ENCODE measurements at places on chromosomes 16 and 17. TPM values are rescaled to one million over a fixed set of nuclear protein-coding genes. Genes with fewer than 3 reads are reported as not detected.

DNA sequence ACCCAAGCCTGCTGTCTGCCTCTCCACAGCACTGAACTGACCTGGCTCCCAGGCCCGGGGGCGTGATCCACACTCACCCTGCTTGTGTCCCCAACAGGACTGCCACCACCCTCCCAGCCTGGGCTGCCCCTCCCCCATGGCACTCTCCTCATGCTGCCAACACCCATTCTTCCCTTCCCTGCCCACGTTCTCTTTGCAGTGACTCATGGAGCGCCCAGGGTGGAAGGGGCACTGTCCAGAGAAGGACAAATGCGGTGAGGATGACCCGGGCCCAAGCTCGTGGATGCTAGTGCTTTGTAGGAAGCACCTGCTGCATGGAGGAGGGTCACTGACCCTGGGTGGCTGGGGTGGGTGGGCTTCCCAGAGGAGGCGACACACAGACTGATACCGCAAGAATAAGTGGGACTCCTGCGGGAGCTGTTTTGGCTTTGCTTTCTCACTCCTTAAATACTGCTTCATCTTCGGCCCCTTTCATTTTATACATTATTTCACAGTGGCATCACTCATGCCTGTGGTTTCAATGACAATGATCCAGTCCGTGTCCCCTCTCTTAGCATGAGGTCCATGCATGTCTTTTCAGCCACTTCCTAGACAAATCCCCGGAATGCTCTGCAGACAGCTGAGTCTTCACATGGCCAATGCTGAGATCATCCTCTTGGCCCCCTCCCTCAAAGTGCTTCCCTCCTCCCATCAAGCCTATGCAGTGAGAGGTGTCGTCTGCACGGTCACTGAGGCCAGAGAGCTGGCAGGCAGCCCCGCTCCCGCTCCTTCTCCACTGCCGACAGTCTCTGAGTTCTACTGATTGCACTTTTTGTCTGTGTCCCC lies 17.6 kb downstream of the CDK5R1 start:
- H3K36me3 ChIP-seq, result no peaks in the 10 kb centered on the region
- H3K4me3 ChIP-seq, result no peak overlapping the region
- no peaks in the 10 kb centered on the region for H3K4me1 ChIP-seq
- no peak overlapping the region for H3K27ac ChIP-seq

GRCh38 chr17:73711916-73712315 lies 67.7 kb upstream of the SDK2 start:
- peaks cover 54% of the 10 kb centered on the region for H3K27me3 ChIP-seq
- DNase-seq, result no peak
- H3K27ac ChIP-seq, result no peak overlapping the region
- no peak overlapping the region for H3K4me3 ChIP-seq
- H3K36me3 ChIP-seq, result no peaks in the 10 kb centered on the region

DNA sequence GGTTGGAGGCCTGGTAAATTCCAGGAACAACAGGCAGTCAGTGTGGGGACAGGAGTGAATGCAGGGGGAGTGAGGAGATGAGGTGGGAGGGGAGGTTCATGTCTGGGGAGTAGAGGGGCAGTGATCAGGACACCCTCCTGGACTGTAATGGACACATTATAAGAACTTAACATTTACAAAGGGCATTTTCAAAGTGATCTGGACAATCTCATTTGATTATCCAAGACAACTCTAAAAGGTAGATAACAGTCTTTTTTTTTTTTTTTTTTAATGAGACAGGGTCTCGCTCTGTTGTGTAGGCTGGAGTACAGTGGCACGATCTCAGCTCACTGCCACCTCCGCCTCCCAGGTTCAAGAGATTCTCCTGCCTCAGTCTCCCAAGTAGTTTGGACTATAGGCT lies 5.7 kb downstream of the SDK2 start:
- DNase-seq, result no peak
- H3K4me1 ChIP-seq, result no peaks in the 10 kb centered on the region
- peaks cover 32% of the 10 kb centered on the region for H3K27me3 ChIP-seq
- no peak overlapping the region for H3K4me3 ChIP-seq
- H3K27ac ChIP-seq, result no peak overlapping the region
- H3K36me3 ChIP-seq, result no peaks in the 10 kb centered on the region

- H3K27me3 ChIP-seq, result no peaks in the 10 kb centered on the region
- H3K4me1 ChIP-seq, result no peaks in the 10 kb centered on the region
- no peak for DNase-seq
- H3K27ac ChIP-seq, result no peak overlapping the region
These were observed 107.3 kb downstream of the CCT6B start for GRCh38 chr17:34853924-34854323.

DNA sequence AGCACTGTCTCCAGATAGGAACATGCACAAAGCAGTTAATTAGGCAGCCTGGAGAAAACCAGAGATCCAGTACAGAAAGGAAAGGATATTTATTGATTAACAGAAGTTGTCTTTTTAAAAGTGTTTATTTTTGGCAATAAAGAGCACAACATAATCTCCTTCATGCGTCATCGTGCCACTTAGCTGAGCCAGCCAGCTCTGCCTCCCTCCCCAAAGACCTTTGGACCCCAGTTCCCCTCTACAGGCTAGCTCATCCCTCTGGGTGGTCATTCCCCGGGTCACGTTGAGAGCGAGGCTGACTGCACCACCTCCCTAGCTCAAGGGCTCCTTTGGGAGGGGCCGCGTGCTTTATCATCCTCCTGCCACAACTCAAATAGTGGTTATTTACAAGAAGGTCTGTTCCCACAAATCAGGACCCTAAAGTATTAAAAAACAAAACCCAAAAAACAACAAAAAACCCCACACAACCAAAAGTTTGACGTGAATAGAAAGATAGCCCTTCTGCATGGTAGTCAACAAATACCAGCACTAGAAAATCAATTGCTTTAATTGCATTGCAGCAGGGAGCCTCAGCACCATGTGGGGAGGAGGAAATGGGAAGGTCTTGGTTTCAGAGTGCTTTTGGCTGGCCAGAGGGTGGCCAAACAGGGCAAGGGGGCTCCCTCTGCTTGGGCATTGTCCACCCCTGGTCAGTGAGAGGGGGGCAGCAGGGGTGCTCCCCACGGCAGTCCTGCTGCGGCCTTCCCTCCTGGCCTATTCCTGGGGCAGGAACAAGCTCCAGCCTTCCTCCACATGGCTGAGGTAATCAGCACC lies 9.6 kb downstream of the POLR2C start:
- no peak overlapping the region for H3K27ac ChIP-seq
- H3K36me3 ChIP-seq, result peaks cover 81% of the 10 kb centered on the region
- H3K4me3 ChIP-seq, result no peak overlapping the region
- DNase-seq, result no peak
- no peaks in the 10 kb centered on the region for H3K27me3 ChIP-seq

- no peak overlapping the region for H3K4me3 ChIP-seq
- no peaks in the 10 kb centered on the region for H3K27me3 ChIP-seq
- H3K36me3 ChIP-seq, result peaks cover 33% of the 10 kb centered on the region
These were observed 18.7 kb downstream of the MYLK3 start for GRCh38 chr16:46729326-46729995.

- H3K4me3 ChIP-seq, result no peak overlapping the region
- no peak overlapping the region for H3K27ac ChIP-seq
- H3K36me3 ChIP-seq, result no peaks in the 10 kb centered on the region
- H3K4me1 ChIP-seq, result peaks cover 8% of the 10 kb centered on the region
These were observed 271.4 kb downstream of the MAF start for GRCh38 chr16:79329166-79329521.

DNA sequence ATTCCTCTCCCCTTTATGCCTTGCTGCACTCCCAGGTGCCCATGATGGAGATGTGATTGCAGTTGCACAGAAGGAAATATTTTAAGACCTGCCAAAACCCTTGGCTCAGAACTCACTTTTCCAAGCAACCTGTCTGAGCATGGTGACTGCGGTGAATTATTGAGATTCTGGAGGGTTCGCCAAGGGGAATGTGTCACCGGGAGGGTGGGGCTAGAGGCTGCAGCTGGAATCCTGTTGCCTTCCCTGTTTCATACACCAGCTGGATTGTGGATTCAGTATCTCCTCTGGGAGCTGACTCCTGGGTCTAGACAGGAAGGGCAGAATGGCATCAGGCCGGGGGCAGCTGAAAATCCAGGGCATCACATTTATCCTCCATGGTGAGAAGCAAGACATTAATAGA lies 527.2 kb downstream of the TMEM114 start:
- no peaks in the 10 kb centered on the region for H3K27me3 ChIP-seq
- H3K36me3 ChIP-seq, result no peaks in the 10 kb centered on the region
- H3K27ac ChIP-seq, result no peak overlapping the region
- H3K4me1 ChIP-seq, result no peaks in the 10 kb centered on the region

DNA sequence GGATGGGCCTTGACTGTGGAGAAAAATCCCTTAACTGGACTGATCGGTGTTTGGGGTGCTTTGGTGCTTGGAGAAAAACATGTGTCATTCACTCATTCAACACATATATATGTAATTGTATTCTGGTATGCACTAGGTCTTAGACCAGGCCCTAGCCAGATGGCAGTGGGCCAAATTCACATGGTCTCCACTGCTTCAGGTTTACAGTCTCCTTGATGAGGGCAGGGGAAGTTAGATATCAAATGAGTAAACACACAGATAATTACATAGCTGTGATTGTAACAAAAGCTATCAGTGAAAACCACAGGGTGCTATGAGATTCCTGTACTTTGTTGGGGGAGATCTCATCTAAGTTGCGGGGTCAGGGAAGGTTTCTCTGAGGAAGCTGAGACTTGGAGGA lies 78.8 kb downstream of the WWP2 start:
- no peaks in the 10 kb centered on the region for H3K36me3 ChIP-seq
- peaks cover 21% of the 10 kb centered on the region for H3K4me1 ChIP-seq

DNA sequence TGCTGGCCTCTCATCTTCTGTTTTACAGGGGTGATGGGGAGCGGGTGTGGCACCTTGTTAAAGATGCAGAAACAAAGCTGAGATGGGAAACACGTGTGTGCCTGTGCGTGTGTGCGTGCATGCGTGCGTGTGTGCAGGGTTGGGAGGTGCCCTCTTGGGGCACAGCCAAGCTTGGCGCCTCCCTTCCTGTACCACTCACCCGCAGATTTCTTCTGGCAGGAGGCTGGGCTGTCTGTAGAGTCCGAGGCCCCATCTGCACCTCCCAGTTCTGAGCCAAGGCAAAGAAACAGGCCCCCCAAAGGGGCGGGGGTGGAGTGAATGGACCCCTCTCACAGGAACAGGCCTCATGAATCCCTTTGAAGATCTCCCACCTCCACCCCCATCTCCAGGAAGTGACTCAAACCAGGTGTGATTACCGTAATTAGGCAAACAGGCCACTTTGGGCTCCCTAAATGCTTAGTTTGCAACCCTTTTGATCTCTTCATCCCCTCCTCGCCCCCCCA lies 20.9 kb downstream of the TNS4 start:
- H3K4me1 ChIP-seq, result no peaks in the 10 kb centered on the region
- H3K27ac ChIP-seq, result no peak overlapping the region
- no peak overlapping the region for H3K4me3 ChIP-seq
- peak; percentile 37 for DNase-seq
- H3K27me3 ChIP-seq, result no peaks in the 10 kb centered on the region

- peaks cover 96% of the 10 kb centered on the region for H3K4me1 ChIP-seq
- H3K27me3 ChIP-seq, result no peaks in the 10 kb centered on the region
- H3K4me3 ChIP-seq, result peak overlapping the region; percentile 84
- H3K36me3 ChIP-seq, result no peaks in the 10 kb centered on the region
- peak overlapping the region; percentile 84 for H3K27ac ChIP-seq
These were observed 8.4 kb downstream of the RARA start for GRCh38 chr17:40317345-40317873.

DNA sequence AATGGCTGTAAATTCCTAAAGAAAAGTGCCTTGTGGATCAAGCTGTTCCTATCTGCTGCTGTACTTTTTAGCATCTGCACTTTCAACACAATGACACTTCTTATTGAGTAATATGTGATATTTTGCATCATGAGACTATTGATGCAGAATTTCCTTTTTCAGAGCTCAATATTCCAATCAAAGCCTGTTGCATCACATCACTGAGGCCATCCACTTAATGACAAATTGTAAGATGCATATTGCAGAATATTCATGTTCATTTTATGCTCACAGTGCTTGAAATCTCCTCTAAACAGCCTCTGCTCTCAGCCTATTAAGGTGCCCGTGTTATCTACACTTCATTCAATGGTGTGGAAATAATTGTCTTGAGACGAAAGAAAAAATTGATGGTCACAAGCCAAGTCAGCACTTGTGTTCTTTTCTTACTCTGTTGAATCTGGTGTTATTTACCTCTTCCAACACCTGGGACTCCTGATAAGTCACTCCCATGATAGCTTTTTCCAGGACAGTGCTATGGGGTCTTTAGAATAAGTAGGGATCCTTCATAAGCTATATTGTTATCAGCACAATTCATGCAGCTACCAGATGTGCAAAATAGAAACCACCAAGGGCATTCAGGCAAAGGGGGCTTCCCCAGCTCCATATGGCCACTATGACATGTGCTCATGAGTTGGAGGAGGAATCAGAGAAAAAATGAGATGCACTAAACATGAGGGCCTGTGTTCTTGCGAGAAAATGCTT lies 9.3 kb upstream of the SKAP1 start:
- no peak overlapping the region for H3K4me3 ChIP-seq
- no peaks in the 10 kb centered on the region for H3K4me1 ChIP-seq
- no peaks in the 10 kb centered on the region for H3K36me3 ChIP-seq
- no peak overlapping the region for H3K27ac ChIP-seq
- DNase-seq, result no peak
- no peaks in the 10 kb centered on the region for H3K27me3 ChIP-seq

GRCh38 chr17:72575542-72576233 lies 454.9 kb downstream of the SOX9 start:
- no peak overlapping the region for H3K4me3 ChIP-seq
- H3K27me3 ChIP-seq, result peaks cover 36% of the 10 kb centered on the region
- no peaks in the 10 kb centered on the region for H3K36me3 ChIP-seq
- DNase-seq, result no peak
- H3K4me1 ChIP-seq, result no peaks in the 10 kb centered on the region

DNA sequence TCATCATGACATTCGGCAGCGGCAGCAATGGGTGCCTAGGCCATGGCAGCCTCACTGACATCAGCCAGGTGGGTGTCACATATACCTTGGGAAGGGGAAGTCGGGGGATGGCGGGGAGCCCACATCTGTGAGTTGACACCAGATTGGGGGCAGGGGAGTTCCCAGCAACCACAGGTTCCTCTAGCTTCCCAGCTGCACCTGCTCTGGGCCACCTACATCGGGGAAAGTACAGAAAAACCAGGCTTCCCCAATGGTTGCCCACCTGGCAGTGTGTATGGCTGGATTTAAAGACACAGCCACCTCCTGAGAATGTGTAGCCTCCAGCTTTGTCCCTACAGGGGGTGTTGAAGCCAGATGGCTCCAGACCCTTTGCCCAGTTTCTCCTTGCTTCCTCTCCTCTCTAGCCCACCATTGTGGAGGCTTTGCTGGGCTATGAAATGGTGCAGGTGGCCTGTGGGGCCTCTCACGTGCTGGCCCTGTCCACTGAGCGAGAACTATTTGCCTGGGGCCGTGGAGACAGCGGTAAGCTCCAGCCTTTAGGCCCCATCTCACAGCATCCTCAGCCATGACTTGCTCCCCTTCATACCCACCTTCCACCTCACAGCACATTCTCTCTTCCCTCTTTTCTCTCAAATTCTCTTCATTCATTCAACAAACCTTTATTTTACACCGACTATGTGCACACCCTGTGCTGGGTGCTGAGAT lies 5.0 kb upstream of the TRAF4 start:
- no peak for DNase-seq
- no peaks in the 10 kb centered on the region for H3K36me3 ChIP-seq
- no peak overlapping the region for H3K27ac ChIP-seq
- H3K4me1 ChIP-seq, result peaks cover 10% of the 10 kb centered on the region
- H3K27me3 ChIP-seq, result no peaks in the 10 kb centered on the region
- H3K4me3 ChIP-seq, result no peak overlapping the region

CTRB1 gene
- polyA plus RNA-seq, result not detected

ZFHX3 gene
- 1.6 TPM for polyA plus RNA-seq

HNF1B gene
- not detected for polyA plus RNA-seq

KCNJ12 gene
- polyA plus RNA-seq, result 4.0 TPM

MAFG gene
- polyA plus RNA-seq, result 10.5 TPM

KRTAP4-3 gene
- not detected for polyA plus RNA-seq

KRT16 gene
- polyA plus RNA-seq, result 0.12 TPM
